Spinal cord (tissue), 10 donors: ENCODE measurements at places on chromosomes 16 and 17. TPM values are rescaled to one million over a fixed set of nuclear protein-coding genes. Genes with fewer than 3 reads are reported as not detected.

MYCBPAP gene
- polyA plus RNA-seq = 5.0 TPM

C17orf100 gene
- polyA plus RNA-seq = 14.2 TPM

SGCA gene
- polyA plus RNA-seq = 3.0 TPM

P2RX5 gene
- 12.3 TPM for polyA plus RNA-seq

AKAP10 gene
- 24.5 TPM for polyA plus RNA-seq

FBXO39 gene
- polyA plus RNA-seq = not detected
